ENCODE measurements at places on chromosomes 16 and 17.
A peak's percentile ranks its signal among the peaks of the same experiment; 100 is the strongest.

DNA sequence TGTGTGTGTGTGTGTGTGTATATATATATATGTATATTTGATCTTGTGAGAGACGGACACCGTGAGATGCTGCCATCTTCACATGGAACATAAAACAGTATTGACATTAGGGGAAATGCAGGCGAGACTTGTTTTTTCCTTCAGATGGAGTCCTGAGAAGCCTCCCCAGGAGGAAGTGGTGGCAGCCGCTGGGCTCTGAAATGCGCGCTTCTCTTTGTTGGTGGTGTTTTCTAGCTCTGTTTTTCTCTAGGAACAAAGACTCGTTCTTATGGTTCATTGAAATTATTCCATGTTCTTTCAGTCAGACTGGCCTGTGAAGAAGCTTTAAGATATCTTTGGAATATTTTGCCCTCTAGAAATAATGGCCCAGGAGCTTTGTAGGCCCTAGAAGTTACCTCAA is 32.9 kb downstream of the SNX29 start:
- no peak for DNase-seq

GRCh38 chr17:28334666-28335200 is 539 bp downstream of the IFT20 start:
- peak; percentile 40 for DNase-seq

DNA sequence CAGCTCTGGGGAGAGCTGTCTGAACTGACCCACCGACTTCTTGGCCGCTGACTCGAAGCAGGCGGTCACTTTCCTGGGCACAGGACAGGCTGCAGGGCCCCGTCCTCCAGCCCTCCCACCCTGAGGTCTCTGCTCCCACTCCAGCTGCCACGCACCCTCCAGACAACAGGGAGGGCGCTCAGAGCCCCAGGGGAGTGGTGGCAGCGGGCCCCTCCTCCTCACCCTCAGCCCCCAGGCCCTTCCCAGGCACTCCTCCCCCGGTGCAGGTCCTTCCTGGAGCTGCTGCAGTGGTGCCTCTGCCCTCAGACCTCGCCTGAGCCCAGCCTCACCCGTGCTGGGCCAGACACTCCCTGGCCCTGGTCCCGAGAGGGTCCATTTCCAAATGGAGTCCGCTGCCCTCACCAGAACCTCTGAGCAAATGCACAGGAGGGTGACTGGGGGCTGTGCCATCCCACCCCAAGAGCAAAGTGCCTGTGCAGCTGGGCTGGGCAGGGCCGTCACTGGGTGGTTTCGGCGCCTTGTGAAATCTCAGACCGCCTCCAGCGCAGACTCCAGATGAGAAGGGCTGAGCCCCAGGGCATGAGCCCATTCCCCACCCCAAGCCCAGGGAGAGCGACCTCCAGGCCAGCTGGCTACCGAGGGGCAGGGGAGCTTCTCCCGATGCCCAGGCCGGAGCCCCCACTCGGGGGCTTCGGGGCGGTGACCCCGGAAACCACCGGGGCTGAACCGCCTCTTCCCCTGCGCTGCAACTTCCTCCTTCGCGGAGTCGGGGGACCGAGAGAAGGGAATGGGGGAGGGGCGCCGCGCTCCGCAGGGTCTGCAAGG is 717 bp downstream of the CYBA start:
- no peak for DNase-seq

DNA sequence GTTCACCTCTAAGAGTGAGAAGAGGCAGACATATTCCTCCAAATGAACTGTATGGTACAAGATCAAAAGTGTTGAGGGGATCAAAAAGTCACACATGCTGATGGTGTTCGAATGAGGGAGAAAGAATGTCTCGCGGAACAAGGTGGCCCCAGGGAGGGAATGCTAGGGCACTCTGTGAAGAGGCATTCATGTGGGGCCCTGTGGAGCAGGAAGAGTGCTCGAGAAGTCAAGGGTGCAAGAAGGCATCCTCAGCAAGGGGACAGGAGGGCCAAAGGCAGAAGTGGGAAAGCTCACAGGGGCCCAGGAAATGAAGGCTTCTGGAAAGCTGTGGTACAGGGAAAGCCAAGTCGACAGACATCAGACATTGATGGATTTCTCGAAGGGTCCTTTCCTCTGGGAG is 6.1 kb upstream of the MYH3 start:
- no peak for DNase-seq

- DNase-seq = peak; percentile 36
Observed at GRCh38 chr17:44568945-44569858, 11.9 kb downstream of the FZD2 start.

GRCh38 chr16:56911771-56912571 is 20.0 kb upstream of the HERPUD1 start:
- peak; percentile 30 for DNase-seq

DNA sequence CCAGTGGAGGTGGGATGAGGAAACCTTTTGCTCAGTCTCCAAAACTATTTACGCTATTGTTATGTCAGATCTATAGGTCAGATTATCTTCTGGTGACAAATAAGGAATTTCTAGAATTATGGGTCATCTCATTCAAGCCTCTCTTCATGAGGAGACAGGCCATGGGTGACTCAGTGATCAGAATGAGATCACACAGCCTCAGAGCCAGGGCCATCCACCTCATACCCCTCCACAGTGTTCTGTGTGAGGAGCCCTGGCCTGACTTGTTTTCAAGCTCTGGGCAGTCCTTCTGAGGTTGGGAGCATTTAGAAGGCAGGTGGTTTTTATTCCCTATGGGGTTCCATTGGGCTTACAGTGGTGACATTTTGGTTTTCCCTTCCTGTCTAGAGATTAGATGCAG is 26.5 kb downstream of the YPEL2 start:
- no peak for DNase-seq

- no peak for DNase-seq
Observed at GRCh38 chr16:84332975-84333684, 35.2 kb upstream of the ATP2C2 start.

- DNase-seq = no peak
Observed at GRCh38 chr16:12258861-12259645, 282.5 kb downstream of the SNX29 start.

- no peak for DNase-seq
Observed at GRCh38 chr16:83937922-83938885, 14.8 kb upstream of the OSGIN1 start.

GRCh38 chr16:55479430-55480140 is 587 bp downstream of the MMP2 start:
- DNase-seq = peak; percentile 56

GRCh38 chr16:67447508-67448076 is 16.7 kb downstream of the HSD11B2 start:
- DNase-seq = peak; percentile 67

- no peak for DNase-seq
Observed at GRCh38 chr16:47448830-47449575, 11.9 kb downstream of the ITFG1 start.

DNA sequence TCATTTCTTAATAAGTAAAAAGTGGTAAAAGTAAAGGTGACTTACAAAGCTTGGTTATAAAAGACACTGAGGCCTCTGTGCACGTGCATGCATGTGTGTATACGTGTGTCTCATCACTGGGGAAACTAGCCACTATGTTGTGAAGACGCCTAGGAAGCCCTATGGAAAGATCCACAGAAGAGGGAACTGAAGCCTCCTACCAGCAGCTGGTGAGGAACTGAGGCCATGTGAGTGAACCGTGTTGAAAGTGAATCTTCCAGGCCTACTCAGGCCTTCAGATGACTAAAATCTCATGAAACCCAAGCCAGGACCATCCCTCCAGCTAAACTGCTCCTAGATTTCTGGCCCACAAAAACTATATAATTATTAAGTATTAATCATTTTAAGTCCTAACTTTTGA is 23.7 kb downstream of the PHLPP2 start:
- DNase-seq = no peak

DNA sequence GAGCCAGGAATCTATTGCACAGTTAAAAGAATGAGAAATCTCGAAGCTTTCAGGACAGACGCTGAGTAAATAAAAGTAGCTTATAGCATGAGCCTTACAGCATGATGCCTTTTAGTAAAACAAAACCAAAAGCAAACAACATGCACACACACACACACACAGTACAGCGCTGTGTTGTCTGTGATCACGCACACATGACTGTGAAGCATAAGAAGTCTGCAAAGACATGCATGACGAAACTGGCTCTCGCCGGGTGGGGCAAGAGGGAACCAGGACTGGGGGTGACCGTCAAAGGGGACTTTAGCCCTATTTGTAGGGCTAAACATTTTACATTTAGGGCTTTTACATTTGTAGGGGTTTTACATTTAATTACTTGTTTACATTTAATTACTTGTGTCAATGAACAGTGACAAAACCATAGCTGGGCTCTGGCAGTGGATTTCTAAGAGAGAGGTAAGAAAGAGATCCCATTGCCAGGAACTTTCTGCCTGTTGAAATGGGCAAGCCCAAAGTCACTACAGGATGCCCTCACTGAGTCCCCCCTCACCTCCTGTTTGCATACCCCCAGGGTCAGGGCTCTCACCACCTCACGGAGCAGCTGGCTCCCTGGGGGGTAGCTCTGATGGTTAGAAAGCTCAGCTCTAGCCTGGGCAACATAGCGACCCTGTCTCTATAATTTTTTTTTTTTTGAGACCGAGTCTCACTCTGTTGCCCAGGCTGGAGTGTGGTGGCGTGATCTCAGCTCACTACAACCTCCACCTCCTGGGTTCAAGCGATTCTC is 2.0 kb upstream of the TNFRSF13B start:
- DNase-seq = no peak

- DNase-seq = no peak
Observed at GRCh38 chr16:68194251-68194650, 41.7 kb downstream of the ESRP2 start.

- no peak for DNase-seq
Observed at GRCh38 chr16:84891149-84891795, 71.5 kb downstream of the CRISPLD2 start.

DNA sequence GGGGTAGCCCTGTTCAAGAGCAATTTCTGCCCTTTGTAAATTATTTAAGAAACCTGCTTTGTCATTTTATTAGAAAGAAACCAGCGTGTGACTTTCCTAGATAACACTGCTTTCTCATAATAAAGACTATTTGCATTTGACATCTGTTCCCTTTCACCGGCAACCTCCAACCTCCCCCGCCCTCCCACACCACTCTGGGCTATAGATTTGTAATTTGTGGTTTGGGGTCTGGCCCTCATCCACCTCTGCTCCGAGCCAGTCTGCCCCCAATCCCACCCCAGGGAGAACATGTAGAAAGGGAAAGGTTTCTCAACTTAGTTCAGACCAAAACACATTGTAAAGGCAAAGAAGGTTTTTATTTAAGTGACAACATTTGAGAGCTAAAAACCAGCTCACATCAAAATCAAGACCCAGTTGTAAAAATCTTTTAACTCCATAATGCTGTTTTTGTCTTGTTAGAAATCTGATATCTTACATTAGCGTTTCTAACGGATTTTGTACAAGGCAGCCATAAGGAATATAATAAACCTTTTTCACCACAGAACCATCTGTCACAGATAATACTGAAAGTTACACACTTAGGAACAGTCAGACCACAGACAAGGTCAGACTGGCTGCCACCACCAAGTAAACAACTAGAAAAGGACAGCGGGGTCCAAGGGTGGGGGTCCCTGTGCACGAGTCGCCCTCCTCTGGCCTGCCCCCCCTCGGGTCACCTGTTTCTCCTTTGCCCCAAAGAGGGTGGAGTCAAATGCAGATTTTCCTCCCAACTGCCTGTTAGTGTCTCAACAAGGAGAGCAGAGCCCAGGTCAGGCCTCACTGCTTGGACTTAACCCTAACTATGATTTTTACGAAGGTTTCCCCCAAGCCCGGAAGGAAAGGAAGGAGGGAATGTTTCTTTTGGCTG is 6.9 kb downstream of the PIMREG start:
- no peak for DNase-seq

GRCh38 chr16:56613706-56614105 is 5.3 kb downstream of the MT2A start:
- DNase-seq = no peak

GRCh38 chr17:58617563-58617962 is 74.3 kb downstream of the TEX14 start:
- no peak for DNase-seq
